AG08396 (cell line): ENCODE measurements at places on chromosomes 6 and 20.
A peak's percentile ranks its signal among the peaks of the same experiment; 100 is the strongest.

DNA sequence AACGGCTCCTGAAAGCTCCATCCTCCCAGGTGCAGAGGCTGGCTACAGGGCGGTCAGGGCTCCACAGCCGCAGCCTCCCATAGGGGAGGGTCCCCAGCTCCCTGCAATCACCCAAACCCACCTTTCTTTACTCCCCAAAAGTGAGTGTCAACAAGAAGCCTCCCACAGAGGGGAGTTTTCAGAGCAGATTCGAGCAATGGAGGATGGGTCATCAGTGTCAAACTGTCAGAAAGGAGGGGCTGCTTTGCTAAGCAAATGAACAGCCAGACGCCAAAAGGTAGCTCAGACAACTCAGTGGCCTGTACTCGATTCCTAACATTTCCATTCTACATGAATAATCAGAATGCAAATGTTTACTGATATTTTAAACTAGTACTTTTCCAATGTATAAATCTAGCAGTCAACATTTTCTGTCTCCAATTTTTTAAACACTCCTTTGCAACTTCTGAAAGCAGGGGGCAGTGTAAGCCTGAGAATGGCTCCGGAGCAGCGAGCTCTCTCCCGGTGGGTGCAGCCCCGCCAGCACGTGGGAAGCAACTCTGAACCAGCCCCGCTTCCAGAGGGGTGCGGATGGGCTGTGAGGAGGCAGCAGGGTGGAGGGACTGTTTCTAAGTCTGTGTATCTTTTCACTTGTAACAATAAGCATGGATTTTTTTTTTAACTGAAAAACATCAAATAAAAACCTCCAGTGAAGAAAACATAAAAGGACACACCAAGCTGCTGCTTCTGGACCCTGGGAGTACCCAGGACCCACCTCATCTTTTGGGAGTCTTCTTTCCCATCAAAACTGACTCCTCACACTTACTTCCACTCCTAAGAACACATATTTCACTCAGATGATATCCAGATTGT lies 54.9 kb downstream of the TAF4 start:
- peak; percentile 90 for DNase-seq

DNA sequence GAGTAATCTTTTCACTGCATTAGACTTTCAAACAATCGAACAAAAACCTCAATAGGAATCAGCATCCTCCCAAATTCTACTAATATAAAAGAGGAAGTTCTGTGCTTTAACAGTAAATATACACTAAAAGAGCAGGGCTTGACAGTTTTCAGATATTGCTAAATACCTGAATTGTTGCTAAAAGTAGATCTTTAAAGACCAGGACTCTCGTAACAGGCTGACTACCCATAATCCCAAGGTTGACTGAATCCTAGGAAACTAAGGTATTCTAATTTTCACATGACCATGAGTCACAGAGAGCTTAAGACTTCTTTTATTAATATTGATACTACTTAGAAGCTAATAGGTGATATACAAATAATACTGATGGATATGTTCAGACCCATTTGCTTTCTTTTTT lies 10.1 kb downstream of the CD164 start:
- DNase-seq = no peak

DNA sequence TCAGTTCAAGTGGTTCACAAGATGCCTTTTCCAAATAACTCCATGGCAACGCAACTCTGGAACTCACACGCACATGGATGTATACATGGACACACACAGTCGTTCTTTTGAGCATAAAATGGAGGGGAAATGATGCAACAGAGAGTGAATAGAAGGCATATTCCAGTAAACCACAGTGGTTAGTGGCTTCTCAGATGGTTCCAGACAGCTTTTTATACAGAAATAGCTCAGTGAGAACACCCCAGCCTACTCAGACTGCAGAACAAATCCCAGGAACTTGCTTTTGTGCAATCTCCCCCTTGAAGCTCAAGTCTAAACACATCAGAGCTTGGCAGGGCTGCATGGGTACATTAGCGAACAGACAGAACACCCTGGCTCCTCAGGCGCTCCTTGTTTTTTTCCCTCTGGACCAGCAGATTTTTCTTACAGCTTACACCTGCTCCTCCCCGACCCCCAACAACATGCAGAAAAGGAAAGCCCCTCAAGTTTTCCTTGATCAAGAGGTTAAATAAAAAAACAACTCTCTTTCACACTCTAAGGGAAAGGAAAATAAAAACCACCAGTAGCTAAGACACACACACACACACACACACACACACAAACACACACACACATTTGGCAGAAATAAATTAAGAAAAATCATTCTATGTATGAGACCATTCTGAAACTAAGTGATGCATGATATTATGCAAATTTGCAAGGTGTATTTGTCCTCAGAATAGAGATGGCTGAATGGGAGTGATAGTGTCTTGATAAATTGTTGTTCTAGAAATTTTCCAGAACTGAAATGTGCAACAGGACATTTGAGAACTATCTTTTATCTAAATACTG lies 51.2 kb upstream of the RANBP9 start:
- peak; percentile 82 for DNase-seq

GRCh38 chr6:164996838-164997237 lies 312.6 kb downstream of the C6orf118 start:
- no peak for DNase-seq

DNA sequence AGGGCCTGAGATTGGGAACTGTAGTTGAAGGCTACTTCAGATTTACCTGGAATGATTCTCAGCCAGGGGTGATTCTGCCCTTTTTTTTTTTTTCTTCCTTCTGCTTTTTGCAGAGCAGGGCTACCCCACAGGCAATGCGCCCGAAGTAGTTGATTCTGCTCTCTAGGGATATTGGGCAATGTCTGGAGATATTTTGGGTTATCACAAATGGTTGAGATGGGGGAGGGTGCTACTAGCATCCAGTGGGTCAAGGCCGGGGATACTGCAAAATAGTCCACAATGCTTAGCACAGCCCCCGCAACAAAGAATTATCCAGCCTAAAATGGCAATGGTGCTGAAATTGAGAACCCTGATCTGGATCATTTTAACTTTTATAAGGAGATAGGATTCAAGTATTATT lies 71.2 kb upstream of the ZMYND8 start:
- no peak for DNase-seq

- DNase-seq = no peak
Measured at GRCh38 chr6:82436740-82437139, 73.1 kb downstream of the TPBG start.

GRCh38 chr20:8318965-8319625 lies 187.0 kb downstream of the PLCB1 start:
- DNase-seq = no peak

DNA sequence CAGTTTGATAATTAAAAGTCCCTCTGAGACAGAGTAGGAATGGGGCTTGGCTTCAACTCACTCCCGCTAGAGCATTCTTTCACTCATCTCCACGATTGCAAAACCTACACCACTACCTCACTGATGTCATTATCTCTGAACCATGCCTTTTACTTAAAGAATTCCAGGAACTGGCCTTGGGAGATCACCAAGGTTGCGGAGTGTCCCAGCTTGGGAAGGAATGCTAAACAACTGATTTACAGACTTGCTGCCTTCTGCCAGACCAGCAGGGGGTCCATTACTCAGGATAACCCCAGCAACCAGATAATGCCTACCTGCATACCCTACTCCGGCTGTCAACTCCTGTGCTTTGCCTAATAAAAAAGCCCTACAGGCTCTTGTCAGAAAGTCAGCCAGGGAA lies 102.2 kb upstream of the RALGAPA2 start:
- DNase-seq = no peak
